ENCODE measurements at places on chromosomes 4 and X. TPM values are rescaled to one million over a fixed set of nuclear protein-coding genes. Genes with fewer than 3 reads are reported as not detected.

- no peak for DNase-seq
- H3K4me1 ChIP-seq = no peaks in the 10 kb centered on the region
- H3K36me3 ChIP-seq = no peaks in the 10 kb centered on the region
- no peak overlapping the region for H3K4me3 ChIP-seq
- H3K27ac ChIP-seq = no peak overlapping the region
- H3K27me3 ChIP-seq = no peaks in the 10 kb centered on the region
These were observed 105.8 kb upstream of the C1QTNF7 start for GRCh38 chr4:15322006-15322405.

GRCh38 chr4:40890764-40891163, 141.0 kb downstream of the NSUN7 start:
- H3K4me3 ChIP-seq = no peak overlapping the region
- no peaks in the 10 kb centered on the region for H3K27me3 ChIP-seq
- no peaks in the 10 kb centered on the region for H3K36me3 ChIP-seq
- no peaks in the 10 kb centered on the region for H3K4me1 ChIP-seq
- no peak overlapping the region for H3K27ac ChIP-seq
- DNase-seq = no peak

GRCh38 chr4:45971108-45971507, 152.7 kb downstream of the GABRG1 start:
- H3K27ac ChIP-seq = no peak overlapping the region
- H3K27me3 ChIP-seq = no peaks in the 10 kb centered on the region
- no peaks in the 10 kb centered on the region for H3K36me3 ChIP-seq
- H3K4me3 ChIP-seq = no peak overlapping the region
- DNase-seq = no peak
- no peaks in the 10 kb centered on the region for H3K4me1 ChIP-seq

DNA sequence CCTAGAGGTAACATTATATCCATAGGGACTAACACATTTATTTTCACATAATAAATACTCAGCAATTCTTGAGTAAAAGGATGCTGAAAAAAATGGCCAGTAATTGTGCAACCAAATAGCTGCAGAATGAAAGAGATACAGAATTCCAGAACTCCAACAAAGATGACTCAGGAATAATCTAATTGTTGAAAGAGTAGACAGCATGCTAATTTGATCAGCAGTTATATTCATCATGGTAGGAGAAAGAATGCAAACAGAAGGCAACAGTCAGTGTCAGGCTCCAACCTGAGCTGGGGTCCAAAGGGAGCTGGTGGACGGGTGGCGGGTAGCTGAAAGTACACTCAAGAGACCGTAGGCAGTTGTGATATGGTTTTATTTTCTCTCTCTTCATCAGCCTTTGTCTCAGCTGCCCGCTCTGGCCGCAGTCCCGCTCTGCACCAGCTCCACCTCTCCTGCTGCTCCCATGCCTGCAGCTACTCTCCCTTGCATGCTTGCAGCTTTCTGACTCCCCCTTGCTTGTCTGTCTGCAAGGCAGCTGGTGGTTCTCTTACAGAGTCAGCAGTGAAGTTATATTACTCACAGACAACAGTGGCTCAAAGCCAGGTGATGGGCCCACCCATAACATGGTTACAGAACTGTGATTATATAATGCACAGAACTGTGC, 1150.1 kb downstream of the STIM2 start:
- no peaks in the 10 kb centered on the region for H3K27me3 ChIP-seq
- no peak for DNase-seq
- H3K27ac ChIP-seq = no peak overlapping the region
- no peak overlapping the region for H3K4me3 ChIP-seq
- H3K4me1 ChIP-seq = no peaks in the 10 kb centered on the region

GRCh38 chr4:75189711-75190335, 256.9 kb downstream of the PARM1 start:
- no peaks in the 10 kb centered on the region for H3K4me1 ChIP-seq
- no peaks in the 10 kb centered on the region for H3K36me3 ChIP-seq
- DNase-seq = no peak
- no peak overlapping the region for H3K4me3 ChIP-seq
- no peak overlapping the region for H3K27ac ChIP-seq

GRCh38 chrX:16023790-16024734, 99.3 kb upstream of the GRPR start:
- no peak for DNase-seq
- peak overlapping the region; percentile 55 for H3K27ac ChIP-seq
- H3K4me3 ChIP-seq = no peak overlapping the region
- H3K27me3 ChIP-seq = no peaks in the 10 kb centered on the region

GRCh38 chr4:7116705-7117104, 48.8 kb upstream of the GRPEL1 start:
- no peak for DNase-seq
- H3K4me1 ChIP-seq = no peaks in the 10 kb centered on the region
- H3K27me3 ChIP-seq = peaks cover 25% of the 10 kb centered on the region
- H3K36me3 ChIP-seq = no peaks in the 10 kb centered on the region
- H3K4me3 ChIP-seq = no peak overlapping the region
- no peak overlapping the region for H3K27ac ChIP-seq

- no peak for DNase-seq
- no peak overlapping the region for H3K27ac ChIP-seq
- H3K4me1 ChIP-seq = peaks cover 23% of the 10 kb centered on the region
These were observed 109.7 kb downstream of the SHROOM3 start for GRCh38 chr4:76544725-76545124.

GRCh38 chr4:5217421-5217820, 166.1 kb downstream of the STK32B start:
- H3K27ac ChIP-seq = no peak overlapping the region
- DNase-seq = no peak
- H3K4me3 ChIP-seq = no peak overlapping the region
- H3K27me3 ChIP-seq = peaks cover 8% of the 10 kb centered on the region

DNA sequence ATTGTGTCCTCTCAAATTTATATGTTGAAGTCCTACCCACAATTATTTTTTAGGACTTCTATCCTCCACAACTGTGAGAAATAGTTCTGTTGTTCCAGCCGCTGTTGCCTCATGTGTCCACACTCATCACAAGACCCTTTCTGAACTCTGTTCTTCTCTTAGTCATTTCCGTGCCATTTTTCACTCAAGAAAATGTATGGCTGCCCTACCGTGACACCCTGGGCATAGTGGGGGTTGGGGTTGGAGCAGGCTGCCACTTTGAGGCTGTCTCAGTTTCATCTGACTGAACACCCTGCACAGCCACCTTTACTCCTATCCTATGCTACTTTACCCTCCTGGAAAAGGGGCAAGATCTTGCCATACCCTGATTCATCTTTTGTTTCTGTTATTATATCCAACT, 319.1 kb downstream of the TENM3 start:
- no peak overlapping the region for H3K4me3 ChIP-seq
- H3K4me1 ChIP-seq = no peaks in the 10 kb centered on the region
- H3K27ac ChIP-seq = no peak overlapping the region
- no peak for DNase-seq

- H3K27ac ChIP-seq = no peak overlapping the region
- peaks cover 14% of the 10 kb centered on the region for H3K36me3 ChIP-seq
- DNase-seq = no peak
- no peak overlapping the region for H3K4me3 ChIP-seq
- peaks cover 38% of the 10 kb centered on the region for H3K4me1 ChIP-seq
- no peaks in the 10 kb centered on the region for H3K27me3 ChIP-seq
These were observed 75.4 kb upstream of the SPIN4 start for GRCh38 chrX:63426519-63426918.

GRCh38 chr4:130131536-130131935, 1035.6 kb downstream of the C4orf33 start:
- H3K4me1 ChIP-seq = no peaks in the 10 kb centered on the region
- no peak for DNase-seq
- H3K4me3 ChIP-seq = no peak overlapping the region

Gene OTUD6A
- not detected for total RNA-seq

Gene CNKSR2
- total RNA-seq = 1.5 TPM

Gene RGN
- 0.33 TPM for total RNA-seq

Gene FATE1
- total RNA-seq = not detected

Gene ANXA5
- 230 TPM for total RNA-seq

Gene CLGN
- 0.38 TPM for total RNA-seq

Gene VCX3B
- total RNA-seq = 0.93 TPM

Measured in PC-9 (cell line).